AG09319 (cell line): ENCODE measurements at places on chromosomes 4 and X.

- DNase-seq, result peak; percentile 16
Observed at GRCh38 chrX:17021851-17022604, 75.6 kb downstream of the REPS2 start.

GRCh38 chr4:138560448-138560847 is 318.3 kb upstream of the SLC7A11 start:
- DNase-seq, result no peak

DNA sequence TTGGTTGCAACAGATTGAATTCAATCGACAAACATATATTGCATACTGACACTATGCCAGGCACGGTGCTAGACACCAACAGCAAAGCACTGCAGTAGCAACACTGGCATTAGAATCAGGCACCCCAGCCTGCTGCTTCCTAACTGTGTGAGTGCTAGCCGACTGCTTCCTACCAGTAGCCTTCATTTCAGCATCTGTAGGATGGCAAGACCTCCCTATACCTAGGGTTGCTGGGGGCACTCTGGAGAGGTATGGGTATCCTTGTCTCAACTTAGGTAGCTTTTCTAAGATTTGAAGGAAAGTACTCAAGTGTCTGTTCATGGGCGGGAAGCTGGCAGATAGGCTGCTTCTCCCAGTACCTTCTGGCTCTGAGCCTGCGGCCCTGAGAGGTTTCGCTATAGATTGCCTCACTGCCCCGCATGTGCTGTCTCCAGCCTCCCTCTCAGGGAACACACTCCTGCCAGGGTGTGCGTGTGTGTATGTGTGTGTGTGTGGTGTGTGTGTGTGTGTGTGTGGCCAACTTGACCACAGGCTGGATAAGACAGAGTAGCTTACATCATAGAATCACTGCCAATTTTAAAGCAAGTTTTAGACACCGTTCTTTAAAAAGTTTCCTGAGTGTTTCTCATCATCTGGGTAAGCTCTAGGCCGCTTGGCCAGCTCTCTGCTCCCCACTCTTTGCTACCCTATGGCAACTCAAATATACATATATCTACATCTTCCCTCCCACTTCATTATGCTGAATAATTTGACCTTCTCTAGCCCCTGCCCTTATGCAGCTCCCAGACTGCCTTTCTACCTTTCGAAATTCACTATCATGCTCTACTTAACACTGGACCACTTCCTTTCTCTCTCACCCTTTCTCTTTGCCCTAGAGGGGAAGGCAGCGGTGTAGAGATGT is 97.0 kb upstream of the PJA1 start:
- DNase-seq, result no peak

- DNase-seq, result no peak
Observed at GRCh38 chr4:114384629-114385028, 214.0 kb upstream of the UGT8 start.

- DNase-seq, result no peak
Observed at GRCh38 chr4:76302826-76303438, 3.6 kb upstream of the STBD1 start.

GRCh38 chr4:165766018-165766417 is 107.0 kb upstream of the TLL1 start:
- DNase-seq, result no peak

GRCh38 chrX:154436374-154436982 is 476 bp upstream of the GDI1 start:
- no peak for DNase-seq

DNA sequence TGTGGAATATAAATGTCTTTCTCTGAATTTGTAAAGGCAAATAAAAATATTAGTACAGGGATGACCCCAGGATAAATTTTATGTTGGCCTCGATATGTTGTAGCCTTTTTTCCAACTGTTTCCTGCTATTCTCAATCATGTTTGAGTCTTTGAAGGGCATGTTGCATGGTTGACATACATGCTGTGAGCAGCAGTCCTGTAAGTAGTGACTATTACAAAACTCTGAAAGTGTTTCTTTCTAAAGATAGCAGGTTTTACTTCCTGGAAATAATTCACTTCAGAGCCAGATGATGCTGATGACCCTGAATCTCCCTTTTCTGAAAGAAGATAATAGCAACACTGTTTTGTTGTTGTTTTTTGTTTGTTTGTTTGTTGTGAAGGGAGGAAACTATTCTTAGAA is 393.0 kb upstream of the GNPDA2 start:
- DNase-seq, result no peak

- no peak for DNase-seq
Observed at GRCh38 chr4:2051086-2051485, 8.0 kb upstream of the NAT8L start.

- no peak for DNase-seq
Observed at GRCh38 chr4:111283066-111283677, 660.3 kb upstream of the PITX2 start.

GRCh38 chr4:134201216-134202161 is at the start of gene PABPC4L:
Gene PABPC4L (minus strand): TSS chr4:134201789. CDS start chr4:134201019, 770 bp downstream.
- no peak for DNase-seq

DNA sequence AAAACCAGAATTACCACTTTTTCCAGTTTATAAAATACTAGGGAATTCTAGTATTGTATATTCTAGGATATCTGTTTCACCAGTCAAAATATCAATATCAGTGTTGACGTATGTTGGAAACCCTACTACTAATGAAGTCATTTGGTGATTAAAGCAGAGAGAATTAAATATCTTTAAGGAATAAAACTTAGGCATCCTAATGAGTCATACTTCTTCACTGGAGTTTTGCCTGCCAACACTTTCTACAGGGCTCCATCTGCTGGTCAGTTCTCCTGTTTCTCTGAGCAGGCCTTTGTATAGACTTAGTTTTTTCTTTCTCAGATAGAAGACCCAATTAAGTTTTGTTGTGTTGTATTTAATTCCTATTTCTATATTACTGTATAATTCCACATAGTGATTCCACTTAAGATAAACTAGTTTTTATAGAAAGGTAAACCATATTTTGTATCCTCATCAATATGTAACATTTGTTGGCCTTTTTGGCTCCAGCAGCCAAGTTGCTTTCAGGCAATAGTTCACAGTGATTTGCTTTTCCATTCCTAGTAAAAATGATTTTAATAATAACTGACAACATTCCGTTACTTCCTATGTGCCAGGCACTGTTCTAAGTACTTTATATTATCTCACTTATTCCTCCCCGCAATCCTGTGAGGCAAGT is 3.5 kb downstream of the AP1AR start:
- peak; percentile 70 for DNase-seq

GRCh38 chrX:114127411-114128025 is 456.4 kb upstream of the HTR2C start:
- no peak for DNase-seq

DNA sequence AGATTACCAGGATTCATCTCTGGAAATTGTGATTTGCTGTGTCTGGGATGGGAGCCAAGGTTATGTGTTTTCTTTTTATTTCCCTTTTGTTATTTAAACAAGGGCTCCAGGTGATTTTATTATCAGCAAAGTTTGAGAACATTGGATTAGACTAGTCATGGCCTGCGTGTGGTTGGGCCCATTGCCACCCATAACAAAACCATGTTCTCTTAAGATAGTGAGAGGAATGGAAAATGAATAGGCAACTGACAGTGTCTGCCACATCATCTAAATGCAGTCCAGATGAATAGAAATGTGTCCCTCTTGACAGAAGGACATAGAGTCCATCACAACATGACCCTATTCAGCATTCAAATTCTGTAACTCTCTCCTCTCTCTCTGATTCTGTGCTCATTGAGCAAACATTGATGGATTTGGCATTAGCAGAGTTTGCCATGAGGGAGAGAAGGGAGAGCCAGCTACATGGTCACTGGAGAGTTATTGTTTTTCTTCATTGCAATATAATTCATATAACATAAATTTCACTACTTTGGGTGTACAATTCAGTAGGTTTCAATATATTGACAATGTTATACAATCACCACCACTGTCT is 11.7 kb downstream of the XK start:
- DNase-seq, result no peak

DNA sequence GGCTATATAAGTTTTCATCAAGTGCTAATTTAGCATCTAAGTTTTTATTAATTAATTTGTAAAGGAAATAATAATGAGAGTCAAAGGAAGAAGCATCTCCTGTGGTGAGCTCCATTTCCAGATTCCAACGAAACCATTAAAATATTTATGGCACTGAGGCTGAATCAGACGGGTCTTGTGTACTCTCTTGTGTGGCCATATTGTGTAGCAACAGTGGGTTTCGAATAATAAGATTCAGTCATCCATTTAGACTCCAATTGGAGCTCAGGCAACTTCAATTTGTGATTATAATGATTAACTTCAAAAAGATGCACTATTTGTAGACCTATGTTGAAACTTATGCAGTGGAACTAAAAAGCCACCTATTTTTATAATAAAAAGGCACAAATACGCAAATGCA is 82.4 kb downstream of the SNCA start:
- no peak for DNase-seq

DNA sequence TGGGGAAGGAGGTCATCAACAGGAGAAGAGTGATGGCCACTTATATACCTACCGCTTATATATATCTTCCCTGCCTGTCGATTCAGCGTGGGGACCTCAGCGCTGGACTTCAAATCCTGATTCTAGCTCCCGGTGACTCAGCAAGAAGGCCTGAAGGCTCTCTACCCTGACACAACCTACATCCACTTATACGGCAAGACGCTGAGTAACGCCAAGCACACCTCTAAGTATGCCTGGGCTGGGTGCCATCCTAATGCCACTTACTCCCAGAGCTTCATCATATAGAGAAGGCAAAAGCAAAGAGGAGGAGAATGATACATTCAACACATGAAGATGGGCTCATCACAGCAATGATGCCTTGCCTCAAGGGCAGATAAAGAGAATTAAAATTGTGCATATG is 198.3 kb downstream of the CHIC2 start:
- DNase-seq, result no peak

DNA sequence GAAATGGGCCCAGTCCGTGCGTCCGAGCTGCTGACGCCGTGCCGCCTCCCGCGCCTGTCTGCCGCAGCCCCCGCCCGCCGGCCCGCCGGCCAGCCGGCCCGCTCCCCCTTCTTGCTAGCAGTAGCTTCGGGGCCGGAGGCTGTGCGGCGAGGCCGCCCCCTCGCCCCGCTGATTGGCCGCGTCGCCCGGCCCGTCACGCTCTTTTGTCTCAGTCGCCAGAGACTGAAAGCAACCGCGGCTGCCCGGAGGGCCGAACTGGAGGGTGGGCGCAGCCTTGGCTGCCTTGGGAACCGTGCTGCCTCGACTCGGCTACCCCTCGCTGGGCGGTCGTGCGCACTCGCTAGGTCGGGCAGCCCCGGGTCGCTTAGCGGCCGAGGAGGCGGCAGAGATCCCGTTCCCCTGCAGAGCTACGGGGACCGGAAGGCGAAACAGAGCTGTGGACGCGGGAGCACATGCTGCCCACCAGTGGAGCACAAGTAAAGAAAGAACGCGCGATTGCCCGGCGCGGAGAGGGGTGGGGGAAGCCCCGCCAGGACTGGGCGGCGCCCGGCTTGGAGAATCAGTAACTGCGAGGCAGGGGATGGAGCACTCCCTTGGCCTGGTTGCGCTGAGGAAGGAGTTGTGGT is at the start of gene ZCCHC18:
Gene ZCCHC18 (plus strand): TSS at position 198 of the 626 bp plus-strand sequence. CDS start 1,589 bp downstream, outside the sequence.
- DNase-seq, result no peak

GRCh38 chrX:24335871-24336270 is 22.0 kb upstream of the SUPT20HL2 start:
- no peak for DNase-seq

DNA sequence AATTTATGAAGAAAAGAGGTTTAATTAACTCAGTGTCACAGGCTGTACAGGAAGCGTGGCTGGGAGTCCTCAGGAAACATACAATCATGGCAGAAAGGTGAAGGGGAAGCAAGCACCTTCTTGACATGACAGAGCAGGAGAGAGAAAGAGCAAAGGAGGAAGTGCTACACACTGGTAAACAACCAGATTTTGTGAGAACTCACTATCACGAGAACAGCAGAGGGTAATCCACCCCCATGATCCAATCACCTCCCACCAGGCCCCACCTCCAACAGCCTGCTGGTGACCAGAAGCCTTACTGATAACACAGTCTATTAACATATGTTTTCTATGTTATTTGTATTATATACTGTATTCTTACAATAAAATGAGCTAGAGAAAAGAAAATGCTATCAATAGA is 254.8 kb downstream of the PCDH10 start:
- no peak for DNase-seq

DNA sequence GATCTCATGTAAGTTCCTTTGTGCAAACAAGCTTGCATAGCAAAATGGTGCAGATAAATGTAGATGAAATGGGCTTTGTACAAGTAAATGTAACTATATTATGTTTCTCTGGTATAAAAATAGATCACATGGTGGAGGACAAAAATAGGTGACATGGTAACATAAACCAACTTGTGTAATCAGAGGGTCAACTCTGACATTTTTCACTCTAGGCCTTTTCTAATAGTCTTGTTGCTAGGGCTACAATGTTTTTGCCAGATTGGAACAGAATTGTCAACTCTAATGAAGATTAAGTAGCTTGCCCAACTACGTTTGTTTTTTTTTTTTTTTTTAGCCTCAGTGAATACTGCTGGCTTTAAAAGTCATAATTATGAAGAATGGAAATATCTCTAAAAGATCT is 11.5 kb downstream of the MAD2L1 start:
- no peak for DNase-seq

DNA sequence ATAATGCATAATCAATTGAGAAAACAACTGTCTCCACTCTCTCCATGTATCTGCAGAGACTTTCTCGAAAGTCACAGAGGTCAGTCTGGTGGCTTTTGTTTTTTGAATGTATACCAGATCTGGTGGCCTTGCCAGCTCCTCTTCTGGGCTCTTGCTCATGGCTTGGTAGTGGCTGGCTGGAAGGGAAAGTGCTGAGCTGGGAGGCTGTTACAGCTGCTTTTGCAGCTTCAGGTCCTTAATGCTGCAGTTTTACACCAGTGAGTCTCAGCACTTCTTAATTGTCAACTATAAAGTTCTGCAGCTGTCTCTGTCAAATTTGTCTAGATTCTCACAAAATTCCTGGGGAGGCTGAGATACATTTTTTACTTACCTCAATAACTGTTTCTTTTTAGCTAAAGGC is 390.0 kb downstream of the GRXCR1 start:
- DNase-seq, result no peak

- no peak for DNase-seq
Observed at GRCh38 chr4:175947117-175947722, 118.4 kb upstream of the WDR17 start.

DNA sequence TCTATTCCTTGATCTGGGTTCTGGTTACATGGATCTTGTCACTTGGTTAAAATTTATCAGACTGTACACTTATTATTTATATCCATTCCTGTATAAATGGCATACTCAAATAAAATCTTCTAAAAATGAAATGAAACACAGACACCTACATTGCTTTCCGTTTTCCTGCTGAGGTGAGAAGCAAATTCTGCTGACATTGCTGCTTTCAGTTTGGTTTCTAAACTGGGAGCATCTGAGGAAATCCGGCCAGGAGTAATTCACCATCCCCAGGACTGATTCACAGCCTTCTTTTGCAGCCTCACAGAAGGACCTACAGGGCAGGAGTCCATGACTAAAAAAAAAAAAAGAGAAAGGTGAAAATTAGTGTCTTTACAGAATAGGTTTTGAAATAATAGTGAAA is 93.6 kb downstream of the CORIN start:
- no peak for DNase-seq

GRCh38 chrX:132365490-132365889 is 123.3 kb downstream of the MBNL3 start:
- DNase-seq, result no peak
